ENCODE measurements at places on chromosomes 3 and 15. TPM values are rescaled to one million over a fixed set of nuclear protein-coding genes. Genes with fewer than 3 reads are reported as not detected.

Gene MAGEL2
- total RNA-seq = not detected

Gene NLGN1
- total RNA-seq = 0.85 TPM

Gene CEMIP
- total RNA-seq = 0.46 TPM

Gene SAMD7
- not detected for total RNA-seq

Gene PLA2G4D
- total RNA-seq = not detected

Gene CD276
- 99.1 TPM for total RNA-seq

Gene TNFSF10
- 2.2 TPM for total RNA-seq

Gene CD86
- total RNA-seq = not detected

Gene RBPMS2
- 33.7 TPM for total RNA-seq

Gene GNB4
- total RNA-seq = 26.7 TPM

Gene MYEF2
- 71.3 TPM for total RNA-seq

Gene ARPP21
- not detected for total RNA-seq

Gene COL6A5
- not detected for total RNA-seq

Gene TAGLN3
- total RNA-seq = not detected

Gene ISG20
- 14.9 TPM for total RNA-seq

Gene DUOXA2
- not detected for total RNA-seq

Gene ZNF385D
- 13.0 TPM for total RNA-seq

Gene NDN
- total RNA-seq = not detected

Gene CPLX3
- not detected for total RNA-seq

Gene ARL14
- total RNA-seq = 2.5 TPM

Gene GDPGP1
- total RNA-seq = 22.8 TPM

Gene FBXL22
- total RNA-seq = 0.54 TPM

Gene FBLN2
- 0.44 TPM for total RNA-seq

Measured in Panc1 (cell line).